ENCODE measurements at places on chromosomes 5 and 9. TPM values are rescaled to one million over a fixed set of nuclear protein-coding genes. Genes with fewer than 3 reads are reported as not detected.

DNA sequence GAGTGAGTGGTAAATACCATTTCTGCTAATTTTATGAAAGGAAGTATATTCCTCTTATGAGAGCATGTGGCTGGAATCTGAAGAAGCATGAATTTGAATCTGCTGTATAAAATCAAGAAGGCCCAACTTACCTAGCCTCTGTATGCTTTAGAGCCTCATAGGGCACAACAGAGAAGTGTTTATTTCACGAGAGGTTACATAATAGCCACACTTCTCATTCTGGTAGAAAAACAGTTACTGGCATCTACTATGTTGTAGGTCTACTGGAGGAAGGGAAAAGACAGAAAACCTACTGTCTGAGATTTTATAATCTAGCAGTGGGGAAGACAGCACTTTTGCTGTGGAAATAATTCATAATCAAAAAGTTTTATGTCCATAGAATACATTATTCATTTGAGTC lies 172.6 kb upstream of the ZNF608 start:
- DNase-seq = no peak

GRCh38 chr5:117060099-117060498 lies 485.5 kb upstream of the SEMA6A start:
- DNase-seq = no peak

DNA sequence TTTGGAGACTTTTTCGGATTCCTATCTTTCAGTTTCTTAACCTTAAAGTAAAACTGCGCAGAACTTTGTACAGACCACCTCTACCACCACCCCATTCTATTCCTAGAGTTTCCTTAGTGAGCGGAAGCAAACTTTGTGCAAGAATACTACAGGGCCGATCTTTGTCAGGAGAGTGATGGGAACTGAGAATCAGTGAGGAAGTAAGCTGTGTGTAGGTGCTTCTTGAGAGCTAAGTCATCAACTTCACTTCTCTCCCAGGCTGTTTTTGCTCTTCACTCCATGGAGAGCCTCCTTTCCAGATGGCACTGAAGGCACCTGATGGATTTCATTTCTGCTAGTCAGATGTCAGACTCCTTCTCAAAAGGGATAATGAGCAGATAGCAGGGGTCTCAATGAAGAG lies 127.3 kb downstream of the SPATA31D1 start:
- DNase-seq = no peak

DNA sequence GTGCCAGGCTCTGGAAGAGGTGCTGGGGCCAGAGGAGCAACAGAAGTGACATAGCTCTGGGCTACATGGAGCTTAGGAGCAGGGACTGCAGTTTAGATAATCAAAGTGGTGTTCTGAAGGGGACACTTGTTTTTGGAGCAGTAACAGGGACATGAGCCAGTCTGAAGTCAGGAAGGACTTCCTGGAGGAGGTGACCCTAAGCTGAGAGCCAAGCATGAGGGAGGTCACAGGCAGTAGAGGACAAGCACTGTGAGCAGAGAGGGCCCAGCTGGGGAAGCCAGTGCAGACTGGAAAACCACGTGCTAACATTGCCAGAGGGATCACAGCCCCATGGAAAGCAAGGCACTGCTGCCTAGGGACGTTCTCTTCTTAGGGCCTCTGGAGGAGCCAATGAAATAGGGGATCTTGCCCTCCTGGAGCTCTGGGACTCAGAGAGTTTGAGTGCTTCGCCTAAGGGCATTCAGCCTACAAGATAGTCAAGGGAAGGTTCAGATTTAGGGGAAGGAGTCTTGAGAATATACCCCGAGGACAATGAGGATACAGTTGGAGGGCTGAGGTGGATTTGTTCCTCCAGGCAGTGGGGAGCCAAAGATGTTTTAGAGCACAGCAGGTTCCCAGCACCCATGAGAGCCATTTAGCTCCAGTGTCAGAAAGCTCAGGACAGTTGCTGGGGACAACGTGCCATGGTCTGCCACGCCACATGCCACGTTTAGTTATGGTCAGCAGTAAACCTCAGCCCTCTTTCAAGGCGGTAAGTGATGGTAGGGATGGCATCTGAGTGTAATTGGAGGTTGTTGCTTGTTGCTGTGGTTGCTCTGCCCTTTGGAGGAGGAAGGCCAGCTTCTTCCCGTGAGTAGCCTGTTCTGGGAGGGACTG lies 40.5 kb upstream of the SH3PXD2B start:
- DNase-seq = no peak

DNA sequence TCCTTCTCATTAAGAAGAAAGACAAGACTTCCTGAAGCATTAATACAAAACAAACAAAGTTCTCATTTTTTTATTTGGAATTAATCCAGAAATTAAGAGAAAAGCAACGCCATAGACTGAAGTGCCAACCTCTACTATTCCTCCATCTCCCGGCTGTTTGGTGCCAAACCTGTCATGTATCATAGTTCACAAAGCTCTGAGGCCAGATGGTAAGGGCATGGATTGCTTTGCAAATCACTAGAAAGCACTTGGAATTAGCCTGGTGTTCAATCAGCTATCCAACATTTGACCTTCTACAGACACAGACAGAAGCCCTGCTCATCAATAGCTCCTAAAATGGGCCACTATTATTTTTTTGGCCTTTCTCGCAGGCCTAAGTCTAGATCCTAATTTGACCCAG lies 33.8 kb downstream of the HTR1A start:
- no peak for DNase-seq

DNA sequence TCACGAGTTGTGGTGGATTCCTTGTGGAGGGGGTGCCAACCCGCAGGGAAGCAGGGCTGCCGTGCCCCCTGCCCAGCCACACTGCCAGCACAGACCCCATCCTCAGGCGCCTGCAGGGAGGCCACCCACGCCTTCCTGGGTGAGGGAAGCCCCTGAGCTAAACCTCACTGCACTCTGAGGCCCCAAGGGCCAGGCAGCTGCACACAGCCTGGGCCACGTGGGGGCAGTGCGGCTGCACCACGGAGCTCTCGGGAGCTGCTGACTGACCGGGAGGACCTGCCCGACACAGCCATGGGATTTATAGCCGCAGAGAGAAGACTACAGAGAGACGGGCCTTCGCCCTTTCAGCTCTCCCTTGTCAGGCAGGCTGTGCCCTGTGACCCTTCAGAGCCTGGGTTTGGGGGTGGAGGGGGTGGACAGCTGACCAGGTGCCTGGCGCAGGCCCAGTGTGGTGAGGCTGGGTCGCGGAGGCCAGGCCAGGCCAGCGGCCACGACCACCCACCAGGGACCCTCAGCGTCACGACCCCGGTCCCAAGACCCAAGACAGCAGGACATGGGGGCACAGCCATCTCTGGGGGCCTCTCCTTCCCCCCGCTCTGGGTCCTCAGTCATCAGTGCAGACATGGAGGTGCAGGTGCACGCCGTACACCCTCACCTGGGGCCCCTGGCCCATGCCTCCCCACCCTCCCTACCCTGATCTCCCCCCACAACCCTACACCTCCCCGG lies 4.3 kb upstream of the AHRR start:
- peak; percentile 75 for DNase-seq

GRCh38 chr5:132829742-132830435 lies 558 bp downstream of the SHROOM1 start:
- peak; percentile 87 for DNase-seq

GRCh38 chr9:88302579-88303324 lies 85.5 kb upstream of the SPIN1 start:
- no peak for DNase-seq

DNA sequence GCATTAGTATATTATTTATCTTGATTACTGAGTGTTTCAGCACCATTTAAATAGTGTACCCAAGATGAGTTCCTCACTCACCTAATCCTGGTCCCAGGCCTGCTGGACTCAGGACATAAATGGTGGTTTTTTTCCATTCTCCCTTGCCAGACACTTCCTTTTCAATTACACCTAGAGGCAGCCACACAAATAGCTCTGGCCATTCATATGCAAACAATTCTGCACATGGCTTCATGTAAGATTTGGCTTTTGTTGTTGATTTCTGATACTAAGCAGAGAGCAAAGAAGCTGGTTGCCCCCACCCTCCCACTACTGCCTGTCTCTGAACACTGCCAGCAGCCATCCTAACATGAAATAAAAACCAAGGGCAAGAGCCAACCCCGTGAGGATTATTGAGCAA lies 180.4 kb downstream of the SEMA5A start:
- no peak for DNase-seq

DNA sequence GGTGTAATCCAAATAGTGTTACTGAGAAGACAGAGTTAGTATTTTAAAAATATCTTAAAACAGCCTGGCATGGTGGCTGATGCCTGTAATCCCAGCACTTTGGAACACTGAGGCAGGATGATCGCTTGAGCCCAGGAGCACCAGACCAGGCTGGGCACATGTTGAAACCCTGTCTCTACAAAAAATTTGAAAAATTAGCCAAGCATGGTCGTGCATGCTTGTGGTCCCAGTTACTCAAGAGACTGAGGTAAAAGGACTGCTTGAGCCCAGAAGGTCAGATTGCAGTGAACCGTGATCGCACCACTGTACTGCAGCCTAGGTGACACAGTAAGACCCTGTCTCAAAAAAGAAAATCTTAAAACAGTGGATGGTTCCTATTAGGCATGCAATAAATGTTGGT lies 12.4 kb downstream of the IFNA1 start:
- DNase-seq = no peak

- DNase-seq = peak; percentile 24
Observed at GRCh38 chr9:121568343-121569265, 69.0 kb upstream of the GGTA1 start.

DNA sequence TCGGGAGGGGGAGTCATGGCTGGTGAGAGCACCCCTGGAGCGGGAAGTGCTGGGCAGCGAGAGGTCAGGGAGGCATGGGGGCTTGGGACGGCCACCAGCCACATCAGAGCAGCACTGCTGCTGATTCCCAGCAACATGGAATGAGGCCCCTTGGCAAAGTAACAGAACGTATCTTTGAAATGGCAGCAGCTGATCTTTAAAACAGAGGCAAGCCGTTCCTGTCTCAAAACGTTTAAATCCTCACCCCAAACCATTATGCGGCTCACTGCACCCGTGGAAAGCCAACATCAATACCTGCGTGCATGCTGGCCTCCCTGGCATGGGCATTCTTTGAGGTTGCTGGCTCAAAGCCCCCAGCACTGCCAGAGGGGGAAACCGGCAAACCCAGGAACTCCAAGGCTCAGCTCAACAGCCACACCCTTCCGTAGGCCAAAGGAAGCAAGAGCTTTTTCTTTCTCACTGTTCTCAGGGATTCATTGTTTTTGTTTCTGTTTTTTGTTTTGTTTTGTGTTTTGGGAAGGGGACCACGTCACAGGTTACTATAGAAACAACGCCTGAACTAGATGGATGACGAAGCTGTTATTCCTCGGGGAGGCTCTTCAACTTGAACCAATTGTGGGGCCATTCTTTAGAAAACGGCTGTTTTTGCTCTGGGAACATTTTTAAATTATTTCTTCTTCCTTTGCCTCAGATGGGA lies 28.1 kb upstream of the OBP2B start:
- DNase-seq = peak; percentile 16

- DNase-seq = no peak
Observed at GRCh38 chr5:134047687-134048056, 42.9 kb upstream of the VDAC1 start.

DNA sequence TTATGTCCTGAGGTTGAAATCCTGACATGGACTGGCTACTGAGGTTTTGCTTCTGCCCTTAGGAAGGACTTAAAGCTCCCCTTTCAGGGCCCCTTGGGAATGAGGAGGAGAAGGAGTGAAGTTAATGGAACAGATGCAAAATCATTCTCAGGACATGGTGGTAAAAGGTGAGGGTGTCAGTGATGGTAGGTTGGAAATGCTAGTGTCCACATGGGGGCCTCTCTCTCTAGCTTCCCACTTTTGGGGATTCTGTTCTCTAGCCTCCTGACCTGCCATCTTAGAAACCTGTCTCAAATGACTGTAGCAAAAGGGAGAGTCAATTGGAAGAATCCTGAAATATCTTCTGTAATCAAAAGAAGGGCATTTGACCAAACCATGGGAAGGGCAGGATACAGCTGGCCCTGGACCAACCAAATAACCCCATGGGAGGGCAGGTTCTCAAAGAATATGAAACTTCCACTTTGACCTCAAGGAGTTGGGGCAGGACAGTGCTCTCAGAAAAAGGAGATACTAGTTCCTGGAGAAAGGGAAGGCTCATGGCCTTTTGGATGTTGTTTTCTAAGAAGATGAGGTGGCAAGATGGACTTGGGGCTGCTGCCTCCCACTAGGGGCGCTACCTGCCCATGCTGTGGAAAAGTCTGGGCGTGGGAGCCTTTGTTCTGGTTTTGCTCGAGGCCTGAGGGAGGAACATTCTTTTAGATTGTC lies 21.2 kb upstream of the MLANA start:
- peak; percentile 46 for DNase-seq

- no peak for DNase-seq
Observed at GRCh38 chr9:124849801-124850200, 3.5 kb upstream of the WDR38 start.

DNA sequence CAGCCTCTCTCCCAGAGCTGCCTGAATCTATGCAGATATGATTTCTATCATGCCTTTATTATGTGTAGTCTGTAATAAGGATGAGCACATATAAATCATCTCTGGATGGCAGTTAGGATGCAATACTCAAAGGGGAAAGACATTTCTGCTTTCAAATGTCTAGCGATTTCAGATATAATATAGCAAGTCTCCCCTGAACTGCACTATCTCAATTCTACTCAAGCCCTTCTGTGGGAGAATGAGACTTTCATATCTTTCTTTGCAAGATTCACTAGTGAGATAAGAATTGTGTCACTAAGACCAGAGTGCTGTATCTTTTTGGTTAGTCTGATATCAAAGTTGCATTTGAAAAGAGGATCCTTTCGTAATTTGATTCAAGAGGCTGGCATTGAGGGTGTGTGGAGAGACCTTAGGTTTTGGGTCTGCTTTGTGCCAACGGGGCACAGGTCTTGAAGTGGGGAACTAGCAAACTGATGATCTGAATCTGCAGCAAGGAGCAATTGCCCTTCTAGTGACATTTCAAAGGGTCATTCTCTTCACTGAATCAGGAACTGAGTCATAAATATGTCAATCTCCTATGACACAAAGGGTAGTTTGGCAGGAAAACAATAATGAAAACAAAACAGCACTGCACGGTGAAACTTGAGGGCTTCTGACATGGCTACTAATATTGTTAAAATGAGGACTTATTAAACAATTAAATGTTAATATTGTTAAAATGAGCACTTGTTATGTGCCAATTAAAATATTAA lies 305.5 kb upstream of the CLINT1 start:
- DNase-seq = peak; percentile 32

- DNase-seq = no peak
Observed at GRCh38 chr5:44486591-44486990, 97.4 kb upstream of the FGF10 start.

- peak; percentile 30 for DNase-seq
Observed at GRCh38 chr5:95963650-95964410, 2.2 kb upstream of the ELL2 start.

- no peak for DNase-seq
Observed at GRCh38 chr9:78292026-78292425, 4.9 kb upstream of the PSAT1 start.

DNA sequence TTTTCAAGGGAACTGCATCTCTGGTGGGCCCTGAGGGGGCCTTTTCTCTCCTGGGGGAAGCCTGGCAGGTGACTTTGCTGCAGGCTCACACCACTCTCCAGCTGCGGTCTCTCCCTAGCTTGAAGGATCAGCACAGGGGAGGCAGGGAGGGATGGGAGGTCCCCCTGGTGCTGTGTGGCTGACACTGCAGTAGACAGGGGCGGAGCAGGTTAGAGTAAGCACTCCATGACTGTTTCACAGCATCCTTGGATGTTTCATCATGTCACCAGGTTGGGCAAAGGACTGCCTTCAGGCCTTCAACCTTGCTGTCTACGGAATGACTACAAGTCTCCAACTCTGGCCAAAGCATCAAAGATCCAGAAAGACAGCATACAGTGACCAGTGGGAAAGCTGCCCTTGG lies 470.7 kb downstream of the CDK5RAP2 start:
- peak; percentile 14 for DNase-seq

Gene RALGPS1
- 2.4 TPM for total RNA-seq

Gene ANXA2R
- total RNA-seq = 1.3 TPM

Gene SHLD3
- 3.0 TPM for total RNA-seq

Measured in MCF 10A (cell line).